ENCODE measurements at places on chromosomes 1 and 21.
A peak's percentile ranks its signal among the peaks of the same experiment; 100 is the strongest.

DNA sequence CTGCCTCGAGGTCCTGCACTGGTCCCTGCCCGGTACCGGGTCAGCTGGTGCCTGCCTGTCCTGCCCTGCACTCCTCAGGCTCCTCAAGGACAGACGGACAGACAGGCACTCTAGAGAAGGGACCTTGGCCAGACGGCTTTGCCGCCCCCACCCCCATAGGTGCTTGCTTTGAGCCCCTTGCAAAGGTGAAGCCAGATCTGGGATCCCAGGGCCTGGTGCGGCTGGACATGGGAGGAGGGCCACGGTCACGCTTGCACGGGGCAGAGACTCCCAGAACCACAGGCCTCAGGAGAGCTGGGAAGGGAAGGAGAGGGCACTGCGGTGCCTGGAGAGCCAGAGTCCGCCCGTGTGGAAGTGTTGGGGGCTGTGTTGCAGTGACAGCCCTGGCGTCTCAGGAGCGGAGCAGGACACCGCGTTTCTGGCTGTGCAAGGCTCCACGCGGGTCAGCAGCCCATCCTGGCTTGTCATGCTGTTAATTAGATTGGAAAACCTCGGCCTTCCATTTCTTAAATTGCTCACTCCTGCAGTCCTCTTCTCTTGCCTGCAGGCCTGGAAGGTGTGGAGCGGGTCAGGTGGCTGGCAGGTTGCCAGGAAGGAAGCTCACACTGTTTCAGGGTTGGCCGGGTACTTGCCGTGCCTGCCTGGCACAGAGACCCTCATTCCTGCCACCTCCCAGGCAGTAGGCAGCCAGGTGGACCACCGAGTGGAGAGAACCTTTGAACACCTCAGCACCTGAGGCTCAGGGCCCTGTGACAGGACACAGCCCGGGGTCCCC lies 16.3 kb downstream of the COL18A1 start:
- peak; percentile 52 for DNase-seq

- DNase-seq: no peak
These were observed 56.2 kb upstream of the ENAH start for GRCh38 chr1:225709101-225709500.

DNA sequence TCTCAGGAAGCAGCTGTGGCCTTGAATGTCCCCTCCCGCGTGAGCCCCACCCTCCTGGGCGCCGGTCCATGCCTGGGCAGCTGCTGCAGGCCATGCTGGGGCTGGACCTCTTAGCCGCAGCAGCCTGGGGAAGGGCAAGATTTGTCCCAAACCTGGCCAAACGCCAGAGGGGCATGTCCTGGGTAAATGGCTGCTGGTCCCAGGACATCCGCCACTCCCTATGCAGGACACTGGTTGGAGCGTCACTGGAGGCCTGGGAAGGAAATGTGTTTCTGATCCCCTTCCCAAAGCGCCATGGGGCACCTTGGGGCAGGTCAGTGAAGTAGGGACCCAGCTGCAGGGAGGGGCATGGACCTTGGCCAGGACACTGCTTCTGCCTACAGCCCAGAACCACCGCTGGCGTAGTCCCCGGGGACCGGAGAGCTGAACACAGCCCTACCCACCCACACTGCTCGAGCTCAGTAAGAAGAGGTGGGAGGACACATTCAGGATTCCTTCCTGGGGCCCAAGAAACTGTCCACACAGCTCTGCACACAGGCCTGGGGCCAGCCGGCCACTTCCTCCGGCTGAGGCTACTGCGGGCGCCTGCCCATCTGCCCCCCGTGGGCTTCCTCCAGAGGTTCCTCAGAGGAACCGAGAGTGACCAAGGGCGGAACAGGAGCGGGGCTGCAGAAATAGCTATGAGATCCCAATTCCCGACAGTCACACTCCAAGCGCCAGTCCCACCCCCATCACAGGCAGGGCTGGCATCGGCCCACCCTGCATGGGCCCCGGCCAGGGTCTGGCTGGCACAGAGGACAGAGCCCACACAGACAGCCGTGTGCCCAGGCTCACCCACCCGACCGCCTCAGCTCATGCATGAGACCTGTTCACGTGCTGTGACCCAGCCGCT lies 10.8 kb upstream of the PLEKHG5 start:
- DNase-seq: peak; percentile 78

DNA sequence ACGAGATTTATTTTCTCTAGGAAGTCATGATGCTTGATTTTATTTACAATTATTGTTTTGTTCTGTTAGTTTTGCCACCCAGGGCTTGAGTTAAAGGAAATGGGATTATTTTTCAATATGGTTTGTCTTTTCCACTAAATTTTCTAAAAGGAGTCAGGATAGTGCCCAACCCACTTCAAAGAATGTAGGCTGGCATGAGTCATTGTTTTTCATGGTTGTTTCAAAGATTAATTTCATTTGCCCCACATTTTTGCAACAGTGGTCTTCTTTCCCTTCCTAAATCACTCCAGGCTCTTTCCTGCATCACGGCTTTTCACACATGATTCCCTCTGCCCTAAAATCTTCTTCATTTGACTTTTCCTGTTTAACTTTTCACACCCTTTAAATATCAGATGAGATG lies 2.5 kb downstream of the SLAMF6 start:
- DNase-seq: no peak

GRCh38 chr1:101363891-101364318 lies 127.1 kb downstream of the S1PR1 start:
- no peak for DNase-seq

GRCh38 chr1:159947942-159948341 lies 2.5 kb upstream of the IGSF9 start:
- no peak for DNase-seq

DNA sequence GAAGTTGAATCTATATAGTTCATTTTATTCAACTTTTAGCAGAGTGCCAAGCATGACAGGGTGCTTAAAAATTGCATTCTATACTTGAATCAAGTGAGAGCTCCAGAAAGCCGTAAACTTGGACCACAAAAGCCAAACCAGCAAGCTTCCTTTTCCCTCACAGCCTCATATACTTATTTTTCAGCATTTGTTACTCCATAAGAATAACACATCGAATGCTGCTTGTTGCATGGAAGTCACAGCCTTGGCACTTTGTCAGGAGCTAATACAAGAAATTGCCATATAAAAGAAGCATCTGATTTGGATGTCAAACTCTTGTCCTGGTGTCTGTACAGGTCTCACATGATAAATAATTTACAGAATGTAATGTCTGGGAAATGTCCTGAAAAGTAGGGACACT lies 87.4 kb downstream of the PLXNA2 start:
- DNase-seq: no peak

- DNase-seq: no peak
These were observed 34.5 kb upstream of the TRABD2B start for GRCh38 chr1:48031676-48032075.

GRCh38 chr1:18530587-18531502 lies 50.1 kb downstream of the KLHDC7A start:
- peak; percentile 35 for DNase-seq

DNA sequence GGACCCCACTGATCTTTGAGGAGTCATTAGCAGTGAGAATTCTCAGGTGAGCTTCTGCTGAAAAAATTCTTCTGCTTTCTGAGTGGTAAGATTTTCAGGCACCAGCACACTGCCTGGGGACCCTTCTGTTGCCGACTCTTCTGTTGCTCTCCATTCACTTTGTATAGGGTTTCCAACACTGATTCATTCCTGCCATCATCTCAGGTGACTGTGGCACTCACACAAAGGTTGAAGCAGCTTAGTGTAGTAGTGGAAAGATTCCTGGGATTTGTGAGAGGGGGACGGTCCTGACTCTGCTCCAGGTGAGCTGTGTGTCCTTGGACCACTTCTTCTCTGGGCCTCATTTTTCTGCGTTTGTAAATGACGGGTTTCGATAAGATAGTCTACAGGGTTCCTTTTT lies 9.4 kb downstream of the UTP11 start:
- no peak for DNase-seq

DNA sequence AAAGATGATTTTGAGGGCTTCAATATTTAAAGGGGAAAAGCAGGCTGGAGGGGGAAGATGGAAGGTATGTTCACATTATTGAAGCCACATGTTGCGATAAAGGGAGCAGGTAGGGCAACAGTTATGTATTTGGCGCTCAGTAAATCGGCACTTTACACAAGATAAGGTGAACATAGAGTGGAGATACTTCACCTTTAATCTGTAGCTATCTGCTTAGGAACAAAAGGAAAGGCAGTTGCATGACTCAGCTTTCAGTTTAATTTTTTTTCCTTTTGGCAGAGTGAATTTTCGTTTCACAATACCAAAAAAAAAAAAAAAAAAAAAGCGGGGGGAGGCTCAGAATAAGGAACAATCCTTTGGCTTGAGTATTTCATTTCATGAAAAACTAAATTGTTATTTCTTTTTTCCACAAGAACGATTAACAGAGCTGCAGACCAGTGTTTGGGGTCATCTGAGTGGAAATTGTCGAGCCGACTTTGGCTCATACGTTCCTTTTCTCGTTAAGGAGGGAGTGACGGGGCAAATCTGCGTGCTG lies 1.1 kb upstream of the COQ8A start:
- DNase-seq: no peak

DNA sequence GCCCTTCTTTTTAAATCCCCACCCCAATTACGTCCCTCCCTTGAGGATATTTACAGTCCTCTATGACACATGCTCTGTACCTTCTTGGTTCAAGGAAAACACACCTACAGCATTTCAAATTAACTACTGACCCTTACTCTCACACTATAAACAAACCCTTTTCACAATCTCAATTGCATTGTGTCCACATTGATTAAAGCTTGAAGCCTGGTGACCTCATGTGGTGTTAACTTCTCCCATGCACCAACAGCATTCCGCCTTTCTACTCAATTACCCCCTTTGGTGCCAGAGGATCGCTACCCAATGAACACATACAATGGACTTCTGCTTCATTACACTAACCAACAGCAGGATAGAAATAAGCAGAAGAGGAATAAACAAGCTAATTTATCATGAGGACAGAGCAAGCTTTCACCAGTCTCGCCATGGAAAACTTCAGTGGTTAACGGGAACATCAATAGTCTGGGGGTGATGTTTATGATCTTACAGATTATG lies 15.2 kb downstream of the WLS start:
- no peak for DNase-seq

- no peak for DNase-seq
These were observed 10.6 kb downstream of the GFI1 start for GRCh38 chr1:92476071-92476631.

DNA sequence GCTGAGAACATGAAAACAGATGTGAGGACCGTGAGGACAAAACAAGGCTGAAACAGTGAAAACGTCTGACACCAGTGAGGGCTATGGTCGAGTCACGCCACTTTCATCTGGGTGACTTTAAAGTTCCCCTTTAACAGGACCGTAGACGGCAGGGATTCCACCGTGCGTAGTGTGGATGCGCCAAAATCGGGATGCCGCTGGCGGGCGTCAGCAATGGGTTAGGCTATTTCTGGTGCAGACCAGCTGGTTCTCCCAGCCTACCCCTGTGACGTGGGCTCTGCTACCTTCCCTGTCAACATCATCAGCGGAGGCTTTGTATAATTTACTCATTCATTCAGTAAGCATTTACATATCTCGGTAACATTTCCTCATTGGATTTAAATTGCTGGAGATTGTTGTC lies 246.6 kb upstream of the AJAP1 start:
- DNase-seq: no peak

GRCh38 chr1:111938123-111938522 lies 51.3 kb downstream of the KCND3 start:
- no peak for DNase-seq

DNA sequence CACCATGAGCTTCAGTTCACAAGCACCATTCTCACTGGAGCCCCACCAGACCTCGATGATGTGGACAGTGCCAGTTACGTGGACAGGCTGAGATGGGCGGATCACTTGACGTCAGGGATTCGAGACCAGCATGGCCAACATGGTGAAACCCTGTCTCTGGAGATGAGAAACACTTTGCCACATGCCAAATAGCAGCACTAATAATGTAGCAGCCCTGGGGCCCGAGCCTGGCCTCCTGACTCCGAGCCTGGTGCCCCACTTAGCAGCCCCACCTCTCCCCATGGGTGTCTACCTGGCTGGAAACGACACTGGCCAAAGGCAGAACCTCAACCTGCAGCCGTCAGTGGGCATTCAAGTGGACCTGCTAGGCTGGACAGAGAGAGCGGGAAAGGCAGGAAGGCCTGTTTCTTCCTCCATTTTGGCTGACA lies 129.1 kb downstream of the TOMM20 start:
- no peak for DNase-seq

DNA sequence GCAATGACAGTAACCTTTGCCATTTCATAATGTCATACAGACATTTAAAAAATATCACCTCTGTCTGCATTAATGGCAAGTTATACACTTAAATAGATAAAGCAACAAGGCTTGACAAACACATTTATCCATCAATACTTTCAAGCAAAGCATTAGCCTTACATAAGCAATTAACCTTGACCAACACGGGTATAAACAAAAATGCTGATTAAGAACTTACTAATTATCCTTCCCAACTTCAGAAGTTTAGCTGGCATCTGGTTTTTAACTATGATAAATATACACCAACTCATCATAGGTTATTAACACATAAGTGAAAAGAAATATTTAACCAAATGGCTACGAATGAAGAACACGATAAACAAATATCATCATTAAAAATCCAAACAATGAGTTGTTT lies 188.5 kb downstream of the SMYD3 start:
- DNase-seq: no peak

DNA sequence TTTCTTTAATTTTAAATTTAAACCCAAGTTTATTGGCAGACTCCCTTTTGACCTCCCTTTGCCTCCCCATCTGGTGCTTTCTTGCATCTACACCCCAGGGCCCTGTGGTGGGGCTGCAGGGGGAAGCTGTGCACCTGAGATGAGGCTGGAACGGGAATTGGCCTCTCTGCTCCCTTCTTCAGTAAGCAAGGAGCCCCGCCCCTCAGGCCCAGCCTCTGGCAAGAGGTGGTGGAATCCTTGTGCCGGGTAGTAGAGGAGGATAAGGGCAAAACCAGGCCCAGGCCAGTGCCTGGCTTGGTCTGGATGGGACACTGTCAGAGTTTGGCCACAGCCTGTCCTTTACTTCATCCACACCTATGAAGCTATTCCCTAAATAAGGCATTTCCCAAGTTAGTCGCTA lies 25.1 kb downstream of the ATP8B2 start:
- no peak for DNase-seq

- DNase-seq: no peak
These were observed 5.6 kb upstream of the THEM5 start for GRCh38 chr1:151858886-151859665.

DNA sequence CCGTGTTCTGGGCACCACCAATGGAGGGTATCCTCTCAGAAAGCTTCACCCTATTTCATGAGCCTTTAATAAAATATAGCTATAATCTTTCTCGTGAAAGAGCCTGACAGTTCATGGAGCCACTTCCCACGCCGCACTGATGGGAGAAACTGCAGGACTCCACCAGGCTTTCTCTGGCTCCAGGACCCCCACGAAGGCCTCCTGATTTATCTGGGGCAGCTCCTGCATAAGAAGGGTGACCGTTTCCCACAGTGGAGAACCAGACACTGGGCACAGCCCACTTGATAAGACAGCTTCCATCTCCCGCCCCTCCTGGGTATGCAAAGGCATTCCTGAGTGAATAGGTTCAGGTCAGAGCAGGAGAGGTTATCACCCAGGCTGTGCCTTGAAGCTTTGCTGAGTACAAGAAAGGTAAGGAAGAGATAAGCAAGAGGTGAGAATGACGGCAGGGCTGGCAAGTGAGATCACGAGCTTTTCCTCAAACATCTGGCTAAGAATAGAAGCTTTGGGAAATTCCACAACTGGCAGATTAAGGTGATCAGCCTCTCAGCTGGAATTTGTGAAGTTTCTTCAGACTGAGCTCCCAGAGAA lies 499.8 kb downstream of the KIF26B start:
- DNase-seq: no peak
